Type B pancreatic cell (in vitro differentiated cells): ENCODE measurements at places on chromosomes 6 and 20.

DNA sequence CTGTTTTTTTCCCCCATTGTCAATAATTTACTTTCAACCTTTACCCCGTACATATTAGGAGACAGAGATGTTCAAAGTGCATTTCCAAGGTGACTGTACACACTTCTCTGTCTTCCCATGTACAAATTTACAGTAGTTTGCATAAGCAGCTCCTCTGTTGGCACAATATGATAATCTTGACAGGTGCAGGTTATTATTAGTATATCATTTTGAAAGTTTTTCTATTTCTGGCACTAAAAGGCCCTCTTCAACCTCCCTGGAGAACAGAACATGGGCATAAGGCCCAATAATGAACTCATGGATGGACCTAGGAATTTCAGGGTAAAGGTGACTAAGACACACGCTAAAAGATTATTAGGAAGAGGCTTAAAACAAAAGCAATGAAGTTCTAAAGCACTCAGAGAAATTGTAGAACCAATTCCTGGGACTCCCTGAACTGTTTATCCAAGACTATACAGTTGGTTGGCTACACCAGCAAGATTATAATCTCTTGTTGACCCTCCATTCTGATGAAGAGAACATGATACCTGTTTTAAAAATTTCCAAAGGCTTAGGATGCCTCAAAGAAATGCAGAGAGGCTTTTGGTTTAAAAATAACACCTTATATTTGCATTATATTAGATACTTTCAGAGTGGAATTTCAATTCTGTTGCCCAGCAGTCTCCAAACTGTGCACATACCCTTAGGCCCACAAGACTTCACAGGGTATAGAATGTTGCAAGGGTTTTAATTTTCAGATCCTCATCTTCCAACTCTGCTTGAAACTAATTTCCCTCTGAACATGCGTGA lies 1.1 kb downstream of the AIG1 start:
- no peaks in the 10 kb centered on the region for H3K27me3 ChIP-seq
- no peak for DNase-seq
- H3K4me1 ChIP-seq = peaks cover 35% of the 10 kb centered on the region
- no peaks in the 10 kb centered on the region for H3K36me3 ChIP-seq

GRCh38 chr6:43297644-43298564 lies at the start of gene SLC22A7:
TSS of gene SLC22A7 (plus strand) at chr6:43298260. CDS start at chr6:43298359, 99 bp downstream.
- no peak for DNase-seq
- no peaks in the 10 kb centered on the region for H3K36me3 ChIP-seq
- H3K4me3 ChIP-seq = no peak within 1 kb of the TSS
- H3K4me1 ChIP-seq = no peaks in the 10 kb centered on the region
- H3K27ac ChIP-seq = no peak within 1 kb of the TSS
- peaks cover 20% of the 10 kb centered on the region for H3K27me3 ChIP-seq

DNA sequence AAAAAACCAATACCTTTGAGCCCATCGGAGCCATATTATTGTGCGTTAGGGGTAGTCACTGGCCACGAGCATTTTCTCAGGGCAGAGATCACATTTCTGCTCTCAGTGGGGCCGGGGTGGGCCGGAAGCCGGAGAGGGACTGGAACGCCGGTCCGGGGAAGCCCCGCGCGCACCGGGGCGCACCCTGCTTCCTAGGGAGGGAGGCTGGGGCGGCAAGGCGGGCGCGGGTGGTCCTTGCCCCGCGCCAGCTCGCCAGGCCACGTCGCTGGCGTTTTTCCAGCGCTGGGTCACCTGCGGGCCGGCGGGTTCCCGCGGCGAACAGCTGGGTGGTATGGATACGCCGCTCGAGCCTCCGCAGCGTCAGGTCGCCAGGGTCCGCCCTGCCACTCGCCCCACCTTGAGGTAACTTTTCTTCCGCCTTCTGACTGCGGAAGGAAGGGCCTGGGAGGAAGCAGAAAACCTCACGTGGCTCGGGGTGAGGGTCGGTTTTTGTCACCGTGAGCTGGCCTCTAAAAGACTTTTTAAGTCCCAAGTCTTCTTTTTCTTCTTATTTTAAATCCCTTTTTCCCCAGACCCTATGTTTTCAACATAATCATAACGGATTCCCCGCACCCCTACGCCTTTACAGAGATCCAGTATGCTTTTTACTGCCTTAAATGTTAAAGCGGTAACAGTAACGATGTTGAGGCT lies 2.7 kb upstream of the EEF1A1 start:
- peaks cover 14% of the 10 kb centered on the region for H3K4me1 ChIP-seq
- H3K36me3 ChIP-seq = peaks cover 24% of the 10 kb centered on the region
- H3K4me3 ChIP-seq = peak overlapping the region; percentile 78
- H3K27ac ChIP-seq = peak overlapping the region; percentile 99

DNA sequence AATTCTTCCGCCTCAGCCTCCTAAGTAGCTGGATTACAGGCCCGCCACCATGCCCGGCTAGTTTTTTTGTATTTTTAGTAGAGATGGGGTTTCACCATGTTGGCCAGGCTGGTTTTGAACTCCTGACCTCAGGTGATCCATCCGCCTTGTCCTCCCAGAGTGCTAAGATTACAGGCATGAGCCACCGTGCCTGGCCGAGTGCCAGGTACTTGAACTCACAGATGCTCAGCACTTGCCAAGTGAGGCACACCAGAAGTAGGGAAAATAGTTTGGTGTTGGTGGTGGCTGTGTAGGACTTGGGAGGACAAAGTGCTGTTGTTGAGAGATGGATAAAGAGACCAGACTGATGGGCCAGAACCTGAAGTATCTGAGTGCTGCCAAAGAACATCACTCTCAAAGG lies 40.0 kb upstream of the MBOAT1 start:
- H3K4me1 ChIP-seq = no peaks in the 10 kb centered on the region
- DNase-seq = no peak
- no peak overlapping the region for H3K4me3 ChIP-seq
- no peaks in the 10 kb centered on the region for H3K27me3 ChIP-seq
- no peak overlapping the region for H3K27ac ChIP-seq

GRCh38 chr6:145475794-145476396 lies 259.4 kb downstream of the EPM2A start:
- H3K27me3 ChIP-seq = no peaks in the 10 kb centered on the region
- no peaks in the 10 kb centered on the region for H3K4me1 ChIP-seq
- H3K4me3 ChIP-seq = no peak overlapping the region
- no peak overlapping the region for H3K27ac ChIP-seq
- H3K36me3 ChIP-seq = no peaks in the 10 kb centered on the region

- no peak for DNase-seq
- no peak overlapping the region for H3K27ac ChIP-seq
- H3K27me3 ChIP-seq = no peaks in the 10 kb centered on the region
- H3K4me1 ChIP-seq = no peaks in the 10 kb centered on the region
- no peaks in the 10 kb centered on the region for H3K36me3 ChIP-seq
These were observed 9.9 kb upstream of the KIF25 start for GRCh38 chr6:167987396-167988153.

- H3K36me3 ChIP-seq = no peaks in the 10 kb centered on the region
- peaks cover 9% of the 10 kb centered on the region for H3K4me1 ChIP-seq
- DNase-seq = no peak
- H3K27me3 ChIP-seq = no peaks in the 10 kb centered on the region
These were observed 34.4 kb upstream of the RAB23 start for GRCh38 chr6:57256541-57256940.

DNA sequence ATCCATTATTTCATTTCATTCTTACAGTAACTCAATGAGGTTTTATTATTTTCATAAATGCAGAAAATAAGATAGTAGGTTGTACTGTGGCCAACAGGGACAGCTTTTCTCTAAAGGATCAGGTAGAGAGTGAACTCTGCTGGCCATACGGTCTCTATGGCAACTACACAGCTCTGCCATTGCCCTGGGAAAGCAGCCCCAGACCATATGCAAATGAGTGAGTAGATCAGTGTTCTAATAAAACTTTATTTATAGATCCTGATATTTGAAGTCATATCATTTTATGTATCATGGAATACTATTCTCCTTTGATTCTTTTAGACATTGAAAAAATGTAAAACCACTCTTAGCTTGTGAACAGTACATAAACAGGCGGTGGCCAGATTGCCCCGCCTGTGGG lies 192.5 kb upstream of the RREB1 start:
- no peaks in the 10 kb centered on the region for H3K27me3 ChIP-seq
- H3K27ac ChIP-seq = no peak overlapping the region
- no peak for DNase-seq
- no peaks in the 10 kb centered on the region for H3K36me3 ChIP-seq
- H3K4me1 ChIP-seq = peaks cover 24% of the 10 kb centered on the region

DNA sequence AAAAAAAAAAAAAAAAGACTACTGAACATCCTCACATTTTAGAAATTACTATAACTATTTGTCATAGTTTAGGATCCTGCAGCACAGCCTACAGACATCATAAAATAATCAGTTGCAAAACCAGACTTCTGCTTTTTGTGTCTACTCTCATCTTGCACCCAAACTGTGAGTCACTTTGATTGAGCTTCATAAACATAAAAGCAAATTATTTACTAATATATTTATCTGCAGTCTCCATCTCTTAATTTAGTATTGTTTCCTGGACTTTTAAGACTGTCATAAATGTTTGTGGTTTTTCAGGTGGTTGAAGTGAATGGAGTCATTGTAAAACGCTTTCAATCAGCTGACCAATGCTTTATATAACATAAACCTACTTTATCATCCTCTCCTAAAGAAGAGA lies 14.8 kb upstream of the CALHM6 start:
- H3K27me3 ChIP-seq = no peaks in the 10 kb centered on the region
- no peaks in the 10 kb centered on the region for H3K36me3 ChIP-seq
- peaks cover 25% of the 10 kb centered on the region for H3K4me1 ChIP-seq
- H3K4me3 ChIP-seq = no peak overlapping the region
- no peak overlapping the region for H3K27ac ChIP-seq

DNA sequence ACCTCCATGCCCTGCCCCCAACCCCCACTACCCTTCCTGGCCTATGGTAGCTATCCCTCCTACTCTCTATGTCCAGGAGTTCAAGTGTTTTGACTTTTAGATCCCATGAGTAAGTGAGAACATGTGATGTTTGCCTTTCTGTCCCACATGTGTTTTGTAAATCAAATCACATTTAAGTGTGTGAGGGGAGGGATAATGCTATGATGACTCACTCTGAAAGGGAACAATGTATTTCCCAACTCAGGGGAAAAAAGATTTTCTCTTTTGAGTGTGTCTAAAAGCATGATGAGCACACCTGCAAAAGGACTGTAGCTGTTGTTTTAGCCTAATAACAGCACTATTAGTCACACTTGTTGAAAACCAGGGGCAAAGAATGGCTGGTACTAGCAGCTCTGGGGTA lies 193.7 kb downstream of the GJA10 start:
- no peaks in the 10 kb centered on the region for H3K4me1 ChIP-seq
- DNase-seq = no peak
- H3K27ac ChIP-seq = no peak overlapping the region

DNA sequence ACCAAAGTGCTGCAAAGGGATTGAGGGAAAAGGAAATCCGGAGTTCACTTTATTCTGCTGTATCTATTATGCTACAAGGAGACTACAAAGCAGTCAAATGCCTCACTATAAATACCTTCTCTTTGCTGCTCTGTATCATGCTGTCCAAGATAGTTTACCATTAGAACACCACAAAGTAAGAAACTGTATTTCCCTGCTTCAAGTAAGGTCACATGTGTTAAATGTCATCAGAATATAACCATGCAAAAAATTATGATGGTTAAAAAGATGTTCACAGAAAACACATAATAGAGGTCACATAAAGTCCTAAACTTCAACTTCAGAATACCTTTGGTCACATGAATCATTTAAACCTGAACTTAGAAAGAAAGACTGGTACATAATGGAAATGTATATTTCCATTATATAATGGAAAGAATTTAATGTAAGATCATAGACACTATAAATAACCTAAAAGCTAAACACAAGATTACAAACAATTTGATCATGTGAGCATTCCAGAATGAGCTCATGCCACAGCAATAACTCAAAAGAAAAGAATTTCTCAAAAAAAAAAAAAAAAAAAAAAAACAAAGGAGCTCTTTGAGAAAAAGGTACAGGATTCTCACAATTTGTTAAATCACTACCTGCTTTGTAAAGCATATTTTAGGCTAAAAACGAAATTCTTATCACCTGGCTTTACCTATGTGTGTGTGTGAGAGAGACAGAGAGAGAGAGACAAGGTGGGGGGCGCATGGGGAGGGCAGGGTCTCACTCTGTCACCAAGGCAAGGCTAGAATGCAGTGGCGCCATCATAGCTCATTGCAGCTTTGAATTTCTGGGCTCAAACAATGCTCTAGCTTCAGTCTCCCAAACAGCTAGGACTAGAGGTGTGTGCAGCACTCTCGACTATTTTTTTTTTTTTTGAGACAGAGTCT lies 58.7 kb downstream of the KIF13A start:
- no peak for DNase-seq
- H3K27ac ChIP-seq = peak overlapping the region; percentile 70
- H3K4me3 ChIP-seq = no peak overlapping the region
- peaks cover 44% of the 10 kb centered on the region for H3K4me1 ChIP-seq
- peaks cover 4% of the 10 kb centered on the region for H3K36me3 ChIP-seq

GRCh38 chr20:31566658-31567379 lies 38.3 kb upstream of the ID1 start:
- peak overlapping the region; percentile 60 for H3K4me3 ChIP-seq
- no peak for DNase-seq
- H3K36me3 ChIP-seq = peaks cover 21% of the 10 kb centered on the region
- no peaks in the 10 kb centered on the region for H3K27me3 ChIP-seq
- H3K27ac ChIP-seq = peak overlapping the region; percentile 95
